Stimulated activated CD8-positive, alpha-beta memory T cell treated with anti-CD3 and anti-CD28 coated beads, Interleukin-7, amount 100 ng/mL, for 1 hour (primary cell): ENCODE measurements at places on chromosomes 4 and X.

- DNase-seq: no peak
Observed at GRCh38 chr4:36676139-36677050, 395.0 kb downstream of the DTHD1 start.

- DNase-seq: no peak
Observed at GRCh38 chr4:29717287-29718057, 1002.7 kb upstream of the PCDH7 start.

DNA sequence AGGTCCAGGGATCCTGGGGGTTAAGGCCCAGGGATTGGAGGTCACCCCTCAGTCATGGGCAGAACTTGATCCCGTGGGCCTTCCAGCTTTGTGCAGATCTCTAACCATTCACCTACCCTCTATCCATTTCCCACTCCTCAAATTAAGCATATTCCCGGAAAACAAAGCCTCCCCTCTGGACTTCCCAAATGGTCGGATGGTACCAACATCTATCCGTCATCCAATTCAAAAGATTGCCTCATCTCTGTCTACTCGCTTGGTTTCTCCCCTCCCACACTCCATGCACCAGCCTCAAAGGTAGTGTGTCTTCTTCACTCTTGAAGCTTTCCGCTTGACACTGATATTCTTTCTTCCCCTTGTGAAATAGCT is 473 bp upstream of the BCLAF3 start:
- DNase-seq: no peak

- DNase-seq: no peak
Observed at GRCh38 chr4:162364651-162365050, 200.9 kb upstream of the FSTL5 start.

DNA sequence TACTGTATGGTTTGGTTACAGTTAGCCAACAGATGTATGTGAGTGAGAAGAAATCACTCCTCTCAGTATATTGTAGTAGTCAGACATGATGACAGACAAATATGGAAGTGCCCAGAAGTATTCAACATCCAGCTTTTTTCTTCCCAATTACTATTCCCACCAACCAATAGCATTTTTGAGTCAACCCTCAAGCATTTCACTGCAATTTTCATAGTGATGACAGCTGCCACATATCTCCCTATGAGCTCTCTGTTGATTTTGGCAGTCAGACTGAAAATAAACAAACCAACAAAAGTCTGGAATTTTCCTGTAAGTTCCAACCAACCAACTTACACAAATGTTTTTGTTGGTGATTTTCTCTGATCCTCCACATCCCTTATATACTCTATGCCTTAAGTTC is 8.2 kb upstream of the TRAM1L1 start:
- no peak for DNase-seq

- DNase-seq: no peak
Observed at GRCh38 chr4:169032883-169033645, 23.0 kb upstream of the CBR4 start.

GRCh38 chrX:129808158-129808828 is 28.5 kb downstream of the SASH3 start:
- no peak for DNase-seq

- no peak for DNase-seq
Observed at GRCh38 chr4:1703867-1704266, 8.3 kb downstream of the SLBP start.

GRCh38 chrX:130594453-130594916 is 192.7 kb downstream of the RBMX2 start:
- no peak for DNase-seq

DNA sequence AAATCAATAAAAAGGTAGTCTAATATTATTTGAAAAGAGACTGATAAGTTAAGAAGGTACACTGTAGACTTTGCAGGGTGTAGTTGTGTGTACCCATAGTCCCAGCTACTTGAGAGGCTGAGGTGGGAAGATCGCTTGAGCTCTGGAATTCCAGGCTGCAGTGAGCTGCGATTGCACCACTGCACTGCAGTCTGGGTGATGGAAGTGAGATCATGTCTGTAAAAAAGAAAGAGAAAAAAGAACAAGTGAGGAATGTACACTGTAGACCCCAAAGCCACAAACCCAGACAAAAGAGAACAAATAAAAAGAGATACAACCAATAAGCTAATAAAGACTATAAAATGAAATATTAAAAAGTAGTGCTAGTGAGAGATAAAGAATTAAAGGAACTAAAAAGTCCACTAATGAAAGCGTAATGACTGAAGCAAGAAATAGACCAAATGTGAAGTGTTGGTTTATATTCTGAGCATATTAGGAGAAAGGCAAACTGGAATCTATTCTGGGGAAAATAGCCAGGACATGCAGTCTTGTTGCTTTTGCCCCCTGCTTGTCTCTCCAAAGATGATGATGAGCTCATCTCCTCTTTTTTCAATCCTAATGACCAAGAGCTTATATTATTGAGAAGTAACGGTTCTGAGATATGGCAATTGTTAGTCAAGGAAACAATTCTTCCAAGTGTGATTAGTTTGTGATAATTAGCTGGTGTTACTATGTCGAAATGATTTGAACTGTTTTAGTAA is 19.1 kb downstream of the GSX2 start:
- no peak for DNase-seq

- no peak for DNase-seq
Observed at GRCh38 chr4:74376888-74377483, 12.0 kb downstream of the EREG start.

DNA sequence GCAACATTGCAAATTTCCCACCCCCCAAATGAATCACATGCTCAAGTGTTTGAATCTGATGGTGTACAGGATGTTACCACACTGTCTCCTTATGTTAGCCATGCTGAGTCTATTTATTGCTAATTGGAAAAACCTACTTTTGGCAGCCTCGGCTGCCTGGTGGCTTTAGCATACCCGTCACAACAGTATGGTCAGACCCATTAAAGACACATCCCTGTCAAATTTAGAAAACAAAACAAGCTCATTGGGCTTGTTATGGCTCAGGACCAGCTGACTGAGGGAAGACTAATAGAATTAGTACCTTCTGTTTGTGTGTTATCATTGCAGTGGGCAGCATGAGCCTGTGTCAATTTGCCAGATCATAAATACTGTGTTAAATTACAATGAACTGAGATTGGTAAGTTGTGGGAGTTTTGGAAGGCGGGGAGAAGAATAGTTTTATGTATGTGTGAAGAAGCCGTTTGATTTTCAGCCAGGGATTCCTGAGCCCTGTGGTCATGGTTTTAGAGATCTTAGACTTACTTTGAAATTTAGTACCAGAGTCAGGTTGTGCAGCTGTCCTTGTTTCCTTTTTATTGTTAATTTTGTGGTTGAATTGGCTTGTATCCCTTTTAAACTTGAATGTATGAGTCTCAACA is 66.8 kb downstream of the POLA1 start:
- no peak for DNase-seq

- no peak for DNase-seq
Observed at GRCh38 chrX:34470507-34470906, 186.6 kb downstream of the TMEM47 start.

DNA sequence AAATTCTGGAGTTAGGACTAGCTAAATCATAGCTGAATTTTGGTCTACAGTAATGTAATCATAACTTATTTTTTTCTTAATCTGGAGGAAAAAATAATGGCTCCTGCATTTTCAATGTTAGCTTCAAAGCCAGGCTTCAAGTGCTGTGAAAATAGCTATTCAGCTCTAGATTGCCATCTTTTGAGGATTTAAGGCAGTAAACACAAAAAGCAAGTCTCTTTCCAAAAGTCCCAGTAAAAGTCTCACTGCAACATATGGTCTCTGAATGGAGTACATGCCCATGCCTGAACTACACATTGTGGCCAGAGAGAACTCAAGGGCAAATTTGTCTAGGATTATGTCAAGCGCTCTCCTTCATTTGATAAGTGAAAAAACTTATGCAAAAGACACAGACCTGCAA is 720.9 kb downstream of the FSTL5 start:
- DNase-seq: no peak

- DNase-seq: no peak
Observed at GRCh38 chr4:6195602-6196319, 4.6 kb downstream of the JAKMIP1 start.

- no peak for DNase-seq
Observed at GRCh38 chrX:23726191-23726590, 16.9 kb downstream of the ACOT9 start.

GRCh38 chr4:75714011-75714410 is 10.4 kb upstream of the USO1 start:
- DNase-seq: no peak

DNA sequence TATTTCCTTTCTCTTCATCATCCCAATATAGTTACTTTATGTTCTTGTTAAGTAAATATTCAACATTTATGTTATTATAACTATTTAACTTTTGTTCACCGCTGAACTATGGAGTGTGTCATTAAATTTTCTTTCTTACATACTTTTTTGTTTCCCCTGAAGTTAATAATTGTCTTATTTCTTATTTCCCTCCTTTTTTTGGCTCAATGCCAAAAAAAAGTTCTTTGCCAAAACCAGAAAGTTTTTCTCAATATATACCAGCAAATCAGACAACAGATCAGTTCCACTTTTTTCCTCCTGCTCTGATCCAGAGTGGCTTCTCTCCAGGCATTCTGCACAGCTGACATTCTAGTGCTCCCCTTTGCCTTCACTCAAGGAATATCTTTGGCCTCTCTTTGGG is 187.0 kb upstream of the PPARGC1A start:
- no peak for DNase-seq
